Right kidney (tissue), 9 donors: ENCODE measurements at places on chromosomes 16 and 17.

- DNase-seq: no peak
These were observed 228.0 kb downstream of the C16orf78 start for GRCh38 chr16:49601576-49601975.

DNA sequence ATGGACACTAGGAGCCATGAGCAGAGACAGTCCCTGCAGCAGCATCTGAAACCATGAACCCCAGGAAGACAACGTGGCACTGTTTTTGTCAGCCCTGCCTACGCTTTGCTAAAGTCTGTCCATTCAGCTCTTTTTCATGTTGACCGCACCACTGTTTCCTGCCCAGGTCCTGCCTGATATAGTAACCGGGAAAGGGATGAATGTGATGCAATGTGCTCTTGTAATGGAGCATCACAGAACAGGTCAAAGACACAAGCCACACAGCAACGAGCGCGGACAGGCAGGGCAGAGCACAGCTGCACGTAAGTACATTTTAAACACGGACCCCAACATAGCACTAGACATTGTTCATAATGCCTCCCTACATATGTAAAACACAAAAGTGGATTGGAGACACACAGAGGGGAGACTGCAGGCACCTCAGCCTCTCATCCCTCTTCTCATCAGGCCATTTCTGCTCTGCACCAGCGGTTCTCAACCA, 16.9 kb upstream of the TNFRSF13B start:
- DNase-seq: no peak

DNA sequence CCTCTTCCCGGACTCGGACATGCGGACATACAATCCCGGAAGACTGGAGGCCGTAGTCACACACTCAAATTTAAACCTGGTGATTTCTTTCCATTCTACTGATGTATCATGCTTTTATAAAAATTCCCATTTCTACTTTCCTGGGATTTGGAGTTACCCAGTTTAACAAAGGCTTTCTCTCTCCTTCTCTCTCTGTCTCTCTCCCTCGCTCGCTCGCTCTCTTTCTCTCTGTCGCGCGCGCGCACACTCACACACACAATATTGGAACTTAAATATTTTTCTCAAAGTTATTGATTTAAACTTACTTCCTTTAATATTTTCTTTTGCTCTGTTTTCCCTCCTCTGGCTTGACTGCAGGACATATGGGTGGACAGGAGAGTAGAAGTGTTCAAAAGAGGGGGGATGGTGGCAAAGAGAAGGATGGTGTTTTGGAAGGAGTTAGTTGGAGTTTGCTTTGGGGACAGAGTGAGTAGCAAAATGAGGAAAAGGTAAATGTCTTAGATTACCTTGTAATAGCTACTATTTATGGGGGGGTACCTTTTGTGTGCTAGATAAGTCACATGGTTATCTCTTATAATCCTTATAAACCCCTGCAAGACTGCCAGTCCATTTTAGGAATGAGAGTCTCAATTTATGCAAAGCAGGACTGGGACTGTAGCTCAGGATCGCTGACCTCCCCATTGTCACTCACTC, 878 bp upstream of the TRIM25 start:
- no peak for DNase-seq

DNA sequence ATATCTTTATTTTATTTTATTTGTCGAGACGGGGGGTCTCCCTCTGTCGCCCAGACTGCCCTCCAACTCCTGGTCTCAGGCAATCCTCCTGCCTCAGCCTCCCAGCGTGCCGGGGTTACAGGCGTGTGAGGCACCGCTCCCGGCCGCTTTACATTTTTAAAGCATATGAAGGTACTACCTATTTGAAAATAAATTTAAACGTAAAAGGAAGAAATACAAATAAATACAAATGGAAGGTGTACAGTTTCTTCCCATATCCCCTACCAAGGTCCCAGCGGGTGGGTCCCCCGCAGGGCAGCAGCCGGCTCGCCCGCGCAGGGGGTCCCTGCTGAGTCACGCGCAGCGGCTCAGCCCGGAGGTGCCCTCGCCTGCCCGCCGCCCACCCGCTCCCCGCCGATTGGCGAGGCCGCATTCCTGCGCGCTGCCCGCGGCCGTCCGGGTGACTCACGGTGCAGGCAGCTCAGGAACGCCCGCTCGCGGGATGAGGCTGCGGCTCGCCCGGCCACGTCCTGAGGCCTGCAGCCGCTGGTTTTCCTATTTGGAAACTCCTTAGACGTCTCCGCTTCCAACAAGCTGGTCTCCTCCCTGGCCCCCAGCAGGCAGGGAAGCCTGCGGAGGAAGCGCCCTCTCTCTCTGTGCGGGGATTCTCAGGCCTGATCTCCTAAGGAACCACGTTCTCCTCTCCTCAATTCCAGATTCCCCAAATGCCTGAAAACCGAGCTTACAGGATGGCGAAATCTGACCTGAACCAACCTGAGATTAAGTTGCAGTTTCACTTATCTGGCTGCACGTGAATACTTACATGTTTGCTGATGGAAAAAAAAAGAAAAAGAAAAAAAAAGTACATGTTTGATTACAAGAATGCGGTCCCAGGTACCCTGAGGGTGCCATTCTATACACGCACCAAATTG, 54.8 kb upstream of the MAP3K14 start:
- peak; percentile 76 for DNase-seq

- peak; percentile 29 for DNase-seq
These were observed 44.1 kb upstream of the GRIN2A start for GRCh38 chr16:10226141-10226986.

DNA sequence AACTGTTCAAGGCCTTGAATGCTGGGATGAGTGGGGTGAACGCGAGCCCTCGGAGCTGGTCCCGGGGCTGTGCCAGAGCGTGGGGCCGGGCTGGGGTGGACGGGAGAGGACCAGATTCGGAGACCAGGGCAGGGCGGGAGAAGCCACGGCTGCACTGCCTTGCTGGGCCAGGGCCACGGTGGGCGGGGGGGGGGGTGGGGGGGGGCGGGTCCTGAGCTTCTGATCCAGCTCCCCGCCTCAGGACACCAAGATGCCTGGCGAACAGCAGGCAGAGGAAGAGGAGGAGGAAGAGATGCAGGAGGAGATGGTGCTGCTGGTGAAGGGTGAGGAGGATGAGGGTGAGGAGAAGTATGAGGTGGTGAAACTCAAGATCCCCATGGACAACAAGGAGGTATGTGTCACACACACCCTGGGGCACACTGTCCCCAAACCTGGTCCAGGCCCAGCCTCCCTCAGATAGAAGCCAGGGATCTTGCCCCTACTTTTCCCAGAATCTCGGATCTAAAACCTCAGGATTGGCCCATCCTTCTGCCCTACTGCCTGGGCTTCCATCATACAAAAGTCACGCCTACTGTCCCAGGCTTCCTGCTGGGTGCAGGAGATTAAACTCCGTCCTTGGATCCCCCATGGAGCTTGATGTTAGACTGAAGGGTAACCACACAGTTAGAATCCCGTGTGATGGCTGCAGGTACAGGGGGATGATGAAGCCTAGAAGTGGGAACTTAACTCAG, 563 bp downstream of the ZNF771 start:
- DNase-seq: peak; percentile 41

DNA sequence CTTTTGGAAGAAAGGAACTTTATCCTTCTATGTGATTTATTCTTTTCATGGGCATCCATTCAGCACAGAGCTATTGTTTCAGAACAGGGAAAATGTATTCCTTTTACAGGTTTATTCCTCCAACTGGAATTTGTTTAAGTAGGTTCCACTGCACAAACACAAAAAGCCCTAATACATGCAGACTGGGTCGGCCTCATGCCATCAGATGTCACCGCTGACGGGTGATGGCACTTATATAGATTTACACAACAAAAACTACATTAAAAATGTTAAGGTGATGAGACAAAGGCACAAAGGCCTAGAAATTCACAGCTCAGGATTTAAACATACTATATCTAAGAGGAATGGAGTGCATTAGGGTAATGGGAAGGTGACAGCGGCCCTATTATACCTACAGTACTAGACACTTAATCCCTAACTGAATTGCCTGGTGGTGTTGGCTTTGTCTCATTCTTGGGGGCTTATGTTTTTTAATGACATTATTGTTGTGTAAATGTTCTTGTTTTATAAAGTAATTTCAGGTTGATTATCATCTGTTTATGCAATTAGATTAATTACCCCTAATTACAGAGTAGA, 276.4 kb upstream of the PSMD7 start:
- DNase-seq: no peak

- no peak for DNase-seq
These were observed 22.9 kb upstream of the PLLP start for GRCh38 chr16:57307365-57307764.

GRCh38 chr16:84911486-84912216, 91.9 kb downstream of the CRISPLD2 start:
- no peak for DNase-seq

- peak; percentile 17 for DNase-seq
These were observed 79.0 kb upstream of the SMURF2 start for GRCh38 chr17:64741038-64741641.

DNA sequence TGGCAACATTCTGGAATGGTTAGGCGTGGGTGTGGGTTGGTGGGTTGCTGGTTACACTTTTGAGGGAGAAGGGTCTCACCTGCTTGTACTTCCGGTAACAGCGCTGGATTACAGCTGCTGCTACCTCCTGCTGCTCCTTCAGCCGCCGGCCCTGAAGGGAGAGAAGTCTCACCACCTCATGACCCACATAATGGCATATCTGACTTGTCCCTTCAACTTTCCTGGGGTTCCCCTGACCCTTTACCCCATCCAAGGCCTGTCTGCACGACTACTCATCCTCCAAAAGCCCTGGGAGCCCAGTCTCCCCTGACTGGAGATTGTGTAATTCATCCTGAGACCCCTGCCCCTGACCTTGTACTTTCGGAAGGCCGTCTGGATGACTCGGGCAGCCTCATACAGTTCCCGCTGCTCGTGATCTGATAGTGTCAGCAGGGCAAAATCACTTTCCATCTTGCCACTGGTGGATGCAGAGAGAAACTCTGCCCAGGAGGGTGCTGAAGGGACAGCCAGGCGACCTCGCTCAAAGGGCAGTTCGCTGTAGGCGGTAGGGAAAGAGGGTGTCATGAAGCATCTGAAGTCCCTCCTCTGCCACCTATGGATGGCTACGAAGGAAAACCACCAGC, 2.0 kb upstream of the SPAG7 start:
- no peak for DNase-seq

- no peak for DNase-seq
These were observed 43.0 kb upstream of the MSI2 start for GRCh38 chr17:57213180-57213825.

- DNase-seq: no peak
These were observed 76.3 kb downstream of the AMFR start for GRCh38 chr16:56349086-56349415.

- no peak for DNase-seq
These were observed 863.5 kb downstream of the KCNJ2 start for GRCh38 chr17:71032746-71033273.

- DNase-seq: no peak
These were observed 128.4 kb upstream of the RCVRN start for GRCh38 chr17:10033449-10033848.
